ENCODE measurements at places on chromosomes 4 and X.

- no peak for DNase-seq
Measured at GRCh38 chr4:5337731-5338130, 286.5 kb downstream of the STK32B start.

- DNase-seq = no peak
Measured at GRCh38 chrX:108312957-108313356, 125.3 kb downstream of the COL4A6 start.

- DNase-seq = no peak
Measured at GRCh38 chr4:140109292-140109691, 44.7 kb downstream of the MAML3 start.

DNA sequence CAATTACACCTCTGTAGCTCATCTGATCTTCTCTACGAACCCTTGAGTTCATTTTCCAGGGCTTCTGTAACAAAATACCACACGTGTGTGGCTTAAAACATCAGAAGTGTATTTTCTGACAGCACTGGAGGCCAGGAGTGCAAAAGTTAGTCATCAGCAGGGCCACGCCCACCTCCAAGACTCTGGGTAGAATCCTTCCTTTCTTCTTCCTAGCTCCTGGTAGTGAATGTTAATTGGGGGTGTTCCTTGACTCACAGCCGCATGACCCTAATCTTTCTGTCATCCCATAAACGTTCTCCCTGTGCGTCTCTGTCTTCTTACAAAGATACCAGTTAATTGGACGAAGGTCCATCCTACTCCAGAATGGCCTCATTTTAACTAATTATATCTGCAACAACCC is 115.0 kb downstream of the TRIML1 start:
- no peak for DNase-seq

- DNase-seq = no peak
Measured at GRCh38 chrX:107154787-107155620, 36.4 kb upstream of the RBM41 start.
